ENCODE measurements at places on chromosomes 2 and 18.
A peak's percentile ranks its signal among the peaks of the same experiment; 100 is the strongest.

GRCh38 chr2:170814533-170815230 is 2.0 kb upstream of the GAD1 start:
- no peak for DNase-seq

DNA sequence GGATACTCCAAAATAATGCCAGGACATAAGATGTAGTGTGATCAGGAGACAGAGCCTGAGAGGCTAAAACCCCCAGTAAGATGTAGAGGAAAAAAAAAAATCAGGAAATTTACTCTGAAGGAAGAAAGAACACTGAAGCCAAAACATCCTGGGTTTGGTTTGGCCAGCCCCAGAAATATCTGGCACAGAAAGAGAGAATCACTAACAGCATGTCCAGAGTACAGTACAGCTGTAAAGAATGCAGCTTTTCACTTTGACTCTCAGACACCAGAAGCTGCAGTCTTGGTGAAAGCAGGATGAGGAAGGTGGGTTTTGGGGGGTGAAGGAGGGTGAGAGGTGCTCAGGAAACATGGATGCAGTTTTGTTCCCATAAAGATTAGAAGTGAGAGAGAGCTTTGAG is 1577.7 kb upstream of the ACVR2A start:
- no peak for DNase-seq

DNA sequence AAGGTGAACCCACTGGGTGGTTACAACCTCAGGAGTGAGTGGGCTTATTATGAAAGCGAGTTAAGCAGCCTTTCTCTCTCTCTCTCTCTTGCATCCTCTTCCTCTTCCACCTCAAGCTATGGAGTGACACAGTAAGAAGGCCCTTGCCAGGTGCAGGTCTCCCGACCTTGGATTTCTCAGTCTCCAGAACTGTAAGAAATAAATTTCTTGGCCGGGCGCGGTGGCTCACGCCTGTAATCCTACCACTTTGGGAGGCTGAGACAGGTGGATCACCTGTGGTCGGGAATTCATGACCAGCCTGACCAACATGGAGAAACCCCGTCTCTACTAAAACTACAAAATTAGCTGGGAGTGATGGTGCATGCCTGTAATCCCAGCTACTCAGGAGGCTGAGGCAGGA is 14.4 kb downstream of the MYCN start:
- no peak for DNase-seq

- no peak for DNase-seq
These were observed 118.6 kb downstream of the ANKRD44 start for GRCh38 chr2:197191940-197192322.

- peak; percentile 31 for DNase-seq
These were observed 9.0 kb upstream of the FABP1 start for GRCh38 chr2:88136817-88137216.

DNA sequence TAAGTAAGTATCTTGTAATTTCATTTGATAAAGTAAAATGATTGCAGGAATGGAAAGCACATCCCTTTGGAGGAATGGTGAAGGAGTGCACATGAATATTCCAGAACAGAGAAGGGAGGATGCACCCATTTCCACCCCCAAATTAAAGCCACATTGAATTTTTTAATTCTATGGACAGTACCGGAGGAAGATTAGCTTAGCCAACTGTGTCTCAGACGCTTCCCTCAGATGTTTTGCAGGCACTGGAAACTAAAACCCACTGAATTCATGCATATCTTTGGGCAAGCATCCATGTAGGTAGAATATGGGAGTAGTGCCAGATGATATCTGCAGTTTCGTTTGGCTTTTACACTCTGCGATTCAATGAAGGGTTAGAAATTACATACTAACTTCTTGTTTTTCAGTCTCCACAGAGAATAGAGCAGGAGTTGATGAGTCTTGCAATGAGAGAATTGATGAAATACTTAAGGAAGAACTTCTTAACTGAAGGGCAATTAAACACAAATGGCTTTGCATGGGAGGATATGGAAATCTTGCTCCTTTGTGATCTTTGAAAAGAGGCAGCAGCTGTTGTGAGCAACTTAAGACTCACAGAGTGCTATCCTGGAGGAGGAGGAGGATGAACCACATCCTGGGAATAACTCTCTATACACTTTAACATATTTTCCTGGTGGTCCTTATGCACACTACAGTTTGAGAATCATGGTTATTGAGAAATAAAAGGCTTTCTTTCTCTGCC is 71.7 kb upstream of the MYO3B start:
- no peak for DNase-seq

DNA sequence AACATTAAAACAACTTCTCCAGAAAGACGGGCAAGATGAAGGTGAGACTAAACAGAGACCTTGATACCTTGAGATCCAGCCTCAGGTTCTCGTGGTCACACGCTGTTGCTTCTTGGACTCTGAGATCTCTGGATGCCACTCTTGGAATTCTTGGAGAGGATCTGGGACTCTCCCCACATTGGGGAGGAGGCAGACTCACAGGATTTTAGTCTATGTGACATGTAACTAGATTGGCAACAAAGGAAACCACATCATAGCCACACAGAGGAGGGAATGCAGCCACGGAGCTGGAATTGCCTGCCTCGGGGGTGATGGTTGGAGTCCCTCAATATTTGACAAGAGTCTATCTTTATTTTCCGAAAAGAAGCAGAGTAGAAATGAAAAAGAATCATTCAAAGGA is 78.8 kb upstream of the IGFBP5 start:
- no peak for DNase-seq

DNA sequence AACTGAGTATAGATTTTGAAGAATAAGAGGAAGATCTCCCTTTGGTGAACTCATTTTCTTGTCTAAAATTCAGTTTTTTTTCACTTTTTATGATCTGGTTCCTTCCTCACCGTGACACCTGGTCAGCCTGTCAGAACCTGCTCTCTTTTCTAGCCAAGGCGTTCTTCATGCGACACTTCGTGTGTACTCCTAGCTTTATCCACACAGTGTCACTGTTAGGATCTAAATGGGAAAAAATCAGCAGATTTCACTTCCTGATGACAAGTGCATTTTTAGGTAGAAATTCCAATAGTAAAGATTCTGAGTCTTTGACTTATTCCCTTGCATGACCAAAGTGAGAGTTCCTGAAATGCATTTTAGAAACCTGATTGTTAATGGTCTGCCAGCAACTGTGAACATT is 89.8 kb downstream of the KLHL14 start:
- no peak for DNase-seq

- DNase-seq: no peak
These were observed 199.8 kb downstream of the EPHA4 start for GRCh38 chr2:221372159-221372884.

Measured in amygdala (tissue), 56 donors.